SW 1271 (cell line): ENCODE measurements at places on chromosomes 7 and 10.

- DNase-seq = no peak
Measured at GRCh38 chr7:123716877-123717276, 31.9 kb downstream of the WASL start.

- DNase-seq = no peak
Measured at GRCh38 chr10:34495938-34496337, 319.2 kb downstream of the PARD3 start.

- no peak for DNase-seq
Measured at GRCh38 chr10:80265740-80266512, 23.5 kb downstream of the MAT1A start.

DNA sequence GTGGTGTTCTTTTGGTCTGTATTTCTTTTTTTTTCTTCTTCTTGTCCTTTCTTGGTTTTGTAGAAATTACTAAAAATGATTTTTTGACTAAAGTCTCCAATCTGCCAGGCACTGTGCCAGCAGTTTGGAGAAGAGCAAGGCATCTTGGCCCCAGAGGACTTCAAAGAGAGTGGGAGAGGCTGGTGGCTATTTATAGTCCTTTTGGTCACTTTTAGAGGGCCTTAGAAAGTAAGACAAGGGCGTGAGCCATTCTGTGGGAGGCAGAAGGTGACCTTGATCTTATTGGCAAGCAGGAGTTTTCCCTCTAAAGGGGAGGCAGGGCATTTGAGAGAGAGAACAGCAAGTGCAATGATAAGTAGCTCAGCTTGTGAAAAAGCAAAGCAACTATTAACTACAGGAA lies 211.9 kb downstream of the GALNT17 start:
- no peak for DNase-seq

- no peak for DNase-seq
Measured at GRCh38 chr7:139562491-139562890, 39.0 kb downstream of the CLEC2L start.

DNA sequence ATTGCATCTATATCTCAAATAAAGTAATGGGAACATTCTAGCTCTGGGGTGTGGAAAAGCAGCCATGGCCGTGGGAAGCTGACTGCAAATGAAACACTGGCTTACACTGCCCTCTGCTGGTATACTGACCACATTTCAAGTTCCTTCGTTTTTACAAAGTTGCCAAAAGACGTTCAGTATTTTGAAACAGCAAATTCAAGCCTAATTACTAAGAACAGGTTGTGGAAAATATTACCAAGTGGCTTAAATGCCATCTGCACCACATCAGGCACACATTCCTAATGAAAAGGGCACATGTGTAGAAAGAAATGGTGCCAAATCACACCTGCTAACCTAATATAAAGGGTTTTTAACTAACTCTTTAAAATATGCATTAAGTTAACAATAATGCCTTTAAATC lies 83.9 kb downstream of the JAZF1 start:
- DNase-seq = peak; percentile 16

DNA sequence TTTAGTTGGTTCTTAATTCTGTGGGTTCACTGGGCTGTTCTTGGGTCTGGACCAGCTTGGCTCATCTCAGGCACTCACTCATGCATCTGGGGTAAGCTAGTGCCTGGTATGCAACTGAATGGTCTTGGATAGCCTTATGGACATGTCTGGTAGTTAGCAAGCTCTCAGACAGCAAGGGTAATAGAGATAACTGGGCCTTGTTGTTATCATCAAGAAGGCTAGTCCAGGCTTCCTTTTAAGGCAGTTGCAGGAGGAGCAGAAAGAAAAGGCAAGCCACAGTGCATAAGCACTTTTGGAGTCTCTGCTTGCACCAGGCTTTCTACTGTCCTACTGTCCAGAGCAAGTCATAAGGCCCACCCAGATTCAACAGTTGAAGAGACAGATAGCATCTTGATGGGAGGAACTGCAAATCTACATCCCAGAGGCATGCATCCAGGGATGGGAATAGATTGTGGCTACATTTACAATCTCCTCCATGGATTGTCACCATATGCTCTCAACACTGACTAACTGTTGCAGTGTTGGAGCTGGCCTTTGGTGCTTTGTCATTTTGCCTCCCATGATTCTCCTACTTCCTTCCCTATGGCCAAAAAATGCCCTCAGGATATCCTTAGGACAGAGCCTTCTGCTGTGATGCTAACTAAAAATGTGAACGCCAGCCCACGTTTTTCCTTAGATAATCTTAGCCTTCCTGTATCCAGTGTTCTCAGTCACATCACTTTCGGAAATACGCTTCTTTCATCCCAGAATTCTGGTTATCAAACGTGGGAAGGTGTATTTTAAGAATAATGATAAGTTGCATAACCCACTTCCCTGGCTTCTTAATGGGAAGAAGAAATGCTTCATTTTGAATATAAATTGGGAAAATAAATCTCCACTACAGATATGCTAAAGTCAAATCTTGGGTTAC lies 3.6 kb downstream of the GIMAP4 start:
- DNase-seq = no peak

GRCh38 chr10:115857856-115858255 lies 415.1 kb downstream of the GFRA1 start:
- DNase-seq = no peak

DNA sequence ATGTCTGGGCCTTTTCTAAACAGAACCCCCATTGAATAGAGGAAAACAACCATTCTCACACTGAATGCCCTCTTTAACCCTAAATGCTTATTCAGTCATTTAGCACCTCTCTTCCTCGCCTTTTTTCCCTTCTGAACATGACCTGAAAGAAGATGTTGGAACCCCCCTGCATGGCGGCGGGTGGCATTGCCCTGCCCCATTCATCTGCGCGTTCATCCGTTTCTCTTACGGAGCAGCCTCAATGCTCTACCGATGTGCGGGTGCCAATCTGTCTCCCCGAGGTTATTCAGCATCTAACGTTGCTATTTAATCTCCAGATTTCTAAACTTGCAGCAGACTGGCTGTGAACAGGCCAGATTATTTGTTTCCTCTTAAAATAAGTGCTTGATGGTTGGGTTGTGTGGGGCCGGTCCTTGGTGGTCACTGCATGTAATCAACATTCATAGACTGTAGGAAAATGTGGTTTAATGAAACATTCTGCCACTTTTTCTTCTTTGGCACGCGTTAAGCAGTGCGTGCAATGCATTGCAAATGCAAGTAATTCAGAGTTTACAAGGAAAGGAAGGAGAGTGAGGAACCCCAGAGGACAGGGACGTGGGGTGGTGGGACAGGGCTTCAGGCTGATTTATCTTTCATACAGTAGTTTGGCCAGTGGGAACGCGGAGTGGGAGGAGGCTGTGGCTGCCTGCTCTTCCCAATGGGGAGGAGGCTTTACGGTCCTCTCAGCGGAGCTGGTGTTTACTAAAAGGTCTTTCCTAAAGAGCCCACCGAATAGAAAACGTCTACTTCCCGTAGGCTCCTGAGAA lies 286.7 kb downstream of the DPP6 start:
- no peak for DNase-seq

GRCh38 chr10:659688-660141 lies 29.8 kb downstream of the DIP2C start:
- no peak for DNase-seq

- DNase-seq = peak; percentile 89
Measured at GRCh38 chr7:537911-538634, 18.4 kb upstream of the PDGFA start.

DNA sequence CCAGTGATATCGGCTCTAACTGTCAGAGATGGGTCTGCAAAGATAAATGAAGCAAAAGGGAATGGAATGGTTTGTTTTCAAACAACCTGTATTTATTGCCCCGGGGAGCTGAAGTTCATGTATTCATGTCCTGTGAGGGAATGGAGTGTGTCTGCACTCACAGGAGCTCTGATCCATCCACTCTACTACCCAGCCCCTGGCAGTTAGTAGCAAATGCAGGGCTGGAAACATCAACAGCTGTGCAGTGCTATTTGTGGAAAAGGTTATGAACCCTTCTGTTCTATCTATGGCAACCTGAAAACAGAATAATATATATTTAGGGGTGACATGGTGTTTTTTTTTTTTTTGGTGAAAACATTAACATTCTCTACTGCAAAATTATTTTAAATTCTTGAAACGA lies 9.8 kb downstream of the AGR2 start:
- DNase-seq = no peak

DNA sequence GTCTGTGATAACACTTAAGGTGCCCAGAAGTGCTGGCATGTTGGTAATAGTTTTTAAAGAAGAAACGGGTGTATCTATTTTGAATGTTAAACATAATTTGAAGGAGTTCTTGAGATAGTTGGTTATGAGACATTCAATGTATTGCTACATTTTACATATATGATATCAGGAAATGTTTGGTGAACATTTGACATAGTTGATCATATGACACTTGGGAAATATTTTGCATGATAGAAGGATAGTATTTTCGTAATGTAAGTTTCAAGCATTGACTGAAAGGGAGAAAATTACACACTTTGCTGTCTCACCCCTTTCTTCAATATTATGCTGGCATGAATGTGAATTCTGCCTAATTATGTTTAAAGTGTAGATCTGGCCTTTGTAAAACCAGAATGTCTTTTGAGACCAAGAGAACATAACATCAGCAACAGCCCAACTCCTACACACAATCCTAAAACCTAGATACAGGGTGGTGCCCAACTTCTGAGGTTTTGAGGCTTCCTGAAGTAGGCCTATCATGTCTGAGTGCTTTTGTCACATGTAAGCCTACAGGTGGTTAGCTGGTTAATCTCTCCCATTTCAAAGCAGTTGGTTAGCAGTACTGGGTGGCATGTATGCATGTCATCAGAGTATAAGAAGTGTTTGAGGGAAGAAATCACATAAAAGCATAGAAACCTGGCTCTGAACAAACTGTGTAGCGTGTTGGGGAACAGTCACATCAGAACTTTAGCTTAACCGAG lies 2.1 kb downstream of the ADD3 start:
- no peak for DNase-seq

DNA sequence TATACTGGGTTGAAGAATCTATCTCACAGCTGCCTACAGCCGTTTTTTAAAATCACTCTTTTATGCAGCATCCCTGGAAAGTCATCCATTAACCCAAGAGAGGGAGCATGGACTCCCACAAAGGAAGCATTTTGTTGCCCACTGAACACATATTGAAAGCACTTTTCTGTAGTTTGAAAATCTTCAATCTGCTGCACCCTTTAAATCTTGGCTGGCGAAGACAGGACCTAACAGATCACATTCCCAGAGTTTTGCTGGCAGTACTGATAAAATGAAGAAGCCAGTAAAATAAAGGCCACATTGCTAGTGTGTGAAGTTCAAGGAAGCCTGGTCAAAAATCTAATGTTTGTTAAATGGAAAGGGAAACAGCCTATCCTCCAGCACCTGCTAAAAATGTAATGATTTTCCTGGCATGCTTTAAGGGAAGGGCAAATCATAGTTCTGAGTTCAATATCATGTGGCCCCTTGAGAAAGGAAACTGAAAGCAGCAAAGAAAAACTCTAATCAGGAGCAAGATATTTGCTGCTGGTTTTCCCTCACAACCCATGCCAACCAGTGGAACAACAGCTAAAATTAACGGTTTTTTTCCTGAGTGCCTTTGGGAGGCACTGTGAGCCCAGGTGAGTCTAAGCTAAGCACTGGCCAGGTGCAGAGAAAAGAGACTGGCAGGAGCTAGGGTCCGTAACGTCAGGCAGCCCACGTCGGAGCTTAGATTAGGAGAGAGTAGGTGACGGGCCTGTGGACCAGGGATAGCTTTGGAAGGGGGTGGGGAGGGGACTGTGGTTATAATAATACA lies 97.9 kb upstream of the PALS2 start:
- DNase-seq = no peak

GRCh38 chr7:16739863-16740622 lies 13.5 kb upstream of the TSPAN13 start:
- no peak for DNase-seq

GRCh38 chr10:63554657-63555056 lies 33.5 kb downstream of the REEP3 start:
- DNase-seq = peak; percentile 74

DNA sequence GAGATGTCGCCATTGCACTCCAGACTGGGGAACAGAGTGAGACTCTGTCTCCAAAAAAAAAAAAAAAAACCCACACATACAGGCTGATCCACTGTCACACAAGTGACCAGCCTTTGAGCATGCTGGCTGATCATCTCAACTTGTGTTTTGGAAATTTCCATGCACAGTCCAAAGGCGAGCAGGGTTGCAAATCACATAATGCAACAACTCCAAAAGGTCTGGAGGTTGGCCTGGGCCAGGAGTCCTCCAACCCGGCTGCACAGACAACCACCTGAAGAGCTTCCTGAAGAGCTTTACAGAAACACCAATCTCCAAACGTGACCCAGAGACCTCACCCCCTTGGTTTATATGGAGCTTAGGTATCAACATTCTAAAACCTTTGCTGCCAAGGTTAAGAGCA lies 16.4 kb downstream of the PARD3 start:
- DNase-seq = no peak

GRCh38 chr10:6713716-6714115 lies 133.6 kb upstream of the PRKCQ start:
- DNase-seq = no peak

GRCh38 chr7:4437916-4438315 lies 244.2 kb upstream of the FOXK1 start:
- DNase-seq = no peak
